Right hindlimb (tissue), 1 donor: ENCODE measurements at places on chromosomes 3 and 15.

GRCh38 chr3:44411031-44411645 lies 66.3 kb downstream of the ZNF445 start:
- no peak for DNase-seq

GRCh38 chr3:196321162-196321561 lies 3.1 kb upstream of the DYNLT2B start:
- no peak for DNase-seq

DNA sequence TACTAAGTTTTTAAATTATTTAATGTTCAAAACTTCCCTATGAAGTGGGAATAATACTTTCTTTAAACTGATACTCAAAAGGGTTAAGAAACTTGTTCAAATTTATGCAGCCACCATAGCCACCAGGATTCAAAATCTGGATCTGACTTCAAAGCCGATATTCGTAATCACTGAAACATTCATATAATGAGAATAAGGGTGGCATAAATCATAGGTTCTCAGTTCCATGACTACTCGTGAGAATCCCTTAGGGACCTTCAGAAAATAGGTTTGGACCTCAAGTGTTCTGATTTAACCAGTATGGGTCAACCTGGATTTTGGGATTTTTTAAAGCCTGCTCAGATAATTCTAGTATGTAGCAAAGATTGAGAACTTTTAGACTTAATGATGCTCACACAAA lies 160.6 kb downstream of the RBMS3 start:
- DNase-seq = no peak

GRCh38 chr15:66515901-66516322 lies 10.8 kb downstream of the ZWILCH start:
- no peak for DNase-seq

DNA sequence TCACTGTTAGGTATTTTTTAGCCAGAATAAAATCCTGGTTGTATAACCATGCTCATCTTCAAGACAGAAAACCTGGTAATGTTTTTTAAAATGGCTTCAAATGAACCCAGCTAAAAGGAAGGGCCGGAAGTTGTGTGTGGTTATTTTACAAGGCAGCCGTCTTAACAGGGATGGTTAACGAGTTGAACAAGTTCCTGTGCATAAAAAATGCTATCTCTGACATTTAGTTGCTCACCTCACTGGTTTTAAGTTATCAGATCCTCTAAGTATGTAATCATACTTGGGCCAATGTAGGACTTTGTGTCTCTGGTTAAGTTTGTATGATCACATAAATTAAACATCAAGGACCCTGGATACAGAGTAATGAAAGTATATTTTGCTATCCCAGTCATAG lies 2.1 kb downstream of the ATP11B start:
- DNase-seq = no peak
